ENCODE measurements at places on chromosomes 7 and 10.

DNA sequence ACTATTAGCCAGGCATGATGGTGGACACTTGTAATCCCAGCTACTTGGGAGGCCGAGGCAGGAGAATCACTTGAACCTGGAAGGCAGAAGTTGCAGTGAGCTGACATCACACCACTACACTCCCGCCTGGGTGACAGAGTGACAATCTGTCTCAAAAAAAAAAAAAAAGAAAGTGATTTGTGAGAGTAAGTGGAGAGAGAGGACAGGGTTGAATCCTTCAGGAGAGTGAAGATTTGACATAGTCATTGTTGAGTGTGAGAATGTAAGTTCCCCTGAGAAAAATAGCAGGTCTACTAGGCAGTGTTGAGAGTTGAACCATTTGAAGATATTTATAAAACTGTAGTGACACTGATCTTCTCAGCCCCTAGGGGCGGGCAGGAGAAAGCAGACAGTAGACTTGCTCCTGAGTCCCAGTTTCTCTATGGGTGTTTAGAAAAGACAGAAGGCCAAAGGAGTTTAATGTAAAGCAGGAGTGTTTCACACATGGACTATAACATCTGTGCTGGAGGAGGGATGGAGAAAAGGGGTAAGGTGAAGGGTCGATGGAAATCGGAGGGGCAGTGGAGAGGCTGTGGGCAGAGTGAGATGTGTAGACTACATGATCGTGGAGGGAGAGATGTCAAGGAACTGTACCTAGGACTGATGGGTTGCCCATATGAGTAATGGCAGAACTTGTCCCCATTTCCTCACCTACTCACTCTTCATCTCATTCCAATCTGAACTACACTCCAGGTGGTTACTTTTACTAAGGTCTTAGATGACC lies 13.7 kb upstream of the LAMB4 start:
- no peak for DNase-seq

DNA sequence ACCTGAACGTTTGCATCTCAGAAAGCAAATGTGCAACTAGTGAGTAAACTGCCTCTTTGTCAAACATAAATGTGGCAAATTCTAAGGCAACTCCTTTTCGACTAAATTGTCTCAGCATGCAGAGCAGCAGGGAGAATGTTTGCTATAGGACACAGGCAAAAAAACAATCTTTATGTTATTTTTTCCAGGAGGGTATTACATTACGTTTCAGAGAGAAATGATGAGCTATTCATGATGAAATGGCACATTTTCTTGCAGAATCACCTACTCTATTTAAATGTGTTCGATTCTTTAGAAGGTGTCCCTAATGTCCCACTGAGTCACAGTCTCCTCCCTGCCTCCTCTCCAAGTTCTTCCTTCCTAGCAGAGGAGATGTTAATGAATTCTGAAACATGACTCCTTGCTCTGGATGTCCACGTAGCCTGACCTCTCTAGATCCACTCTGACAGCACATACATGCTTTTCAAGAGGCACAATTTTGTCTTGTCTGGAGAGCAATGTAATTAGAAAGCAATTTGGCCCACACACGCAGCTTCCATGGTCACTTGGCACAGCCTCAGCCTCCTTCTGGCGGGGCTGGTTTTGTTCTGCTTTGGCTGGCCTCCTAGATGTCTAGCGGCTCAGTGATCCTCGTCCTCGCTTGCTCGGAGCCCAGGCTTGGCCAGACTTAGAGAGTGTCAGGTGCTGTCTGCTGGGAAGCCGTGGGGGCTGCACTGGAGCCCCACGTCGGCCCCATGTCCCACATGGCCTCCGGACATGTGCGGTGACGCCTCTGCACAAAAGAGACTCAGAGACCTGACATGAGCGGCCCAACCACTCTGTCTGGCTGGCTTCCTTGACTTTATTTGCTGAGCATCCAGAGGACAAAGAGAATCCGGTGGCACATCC lies 125.7 kb upstream of the ZNF438 start:
- DNase-seq: peak; percentile 73

DNA sequence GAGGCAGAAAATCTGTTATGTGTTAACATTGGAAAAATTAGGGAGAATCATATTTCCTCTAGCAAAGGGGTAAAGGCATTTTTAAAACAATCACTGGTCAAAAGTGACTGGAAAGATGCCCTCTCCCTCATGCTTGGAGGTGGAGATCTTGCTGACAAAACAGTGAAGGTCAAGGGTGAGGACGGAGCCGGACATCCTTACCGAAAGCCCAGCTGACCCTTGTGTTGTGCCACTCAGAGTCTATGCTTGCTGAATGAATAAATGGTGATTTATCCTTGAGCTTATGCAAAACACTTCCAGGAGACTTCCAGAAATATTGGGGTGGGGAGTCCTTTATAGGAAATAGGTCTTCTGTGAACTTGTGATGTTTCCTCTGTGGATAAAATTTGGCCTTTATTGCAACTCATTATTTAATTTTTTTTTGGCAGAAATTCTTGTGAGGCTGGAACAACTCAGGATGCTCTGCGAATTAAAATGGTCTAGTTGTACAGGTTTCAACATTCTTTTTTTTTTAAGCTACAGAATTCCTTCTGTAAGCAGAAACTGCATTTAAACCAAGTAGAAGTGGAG lies 28.3 kb upstream of the ELMO1 start:
- DNase-seq: no peak

- DNase-seq: no peak
Observed at GRCh38 chr7:44188480-44189225, 586 bp downstream of the GCK start.

GRCh38 chr10:3231951-3232730 lies 59.6 kb upstream of the PITRM1 start:
- peak; percentile 74 for DNase-seq

- no peak for DNase-seq
Observed at GRCh38 chr7:131546583-131547141, 9.8 kb downstream of the PODXL start.

GRCh38 chr7:113936982-113937381 lies 18.2 kb upstream of the PPP1R3A start:
- DNase-seq: no peak

GRCh38 chr7:92623544-92623943 lies 33.4 kb upstream of the FAM133B start:
- DNase-seq: no peak

DNA sequence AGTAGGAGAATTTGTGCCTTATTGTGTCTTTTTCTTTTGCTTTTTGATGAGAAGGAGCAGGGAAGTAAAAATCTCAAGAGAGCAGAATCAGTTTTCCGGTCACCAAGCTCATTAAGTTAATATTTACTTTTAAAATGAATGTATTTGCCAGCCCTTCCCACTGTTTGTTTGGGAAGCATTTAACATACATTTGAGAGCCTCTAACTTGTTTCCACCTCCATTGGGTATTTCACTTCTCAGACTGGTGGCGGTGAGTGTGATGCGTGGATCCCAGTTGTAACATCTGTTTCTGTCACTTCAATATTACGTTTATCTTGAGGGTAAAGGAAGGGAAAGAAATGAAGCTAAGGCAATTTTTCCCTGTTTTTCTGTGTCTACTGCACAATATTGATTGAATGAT lies 22.8 kb downstream of the CDK14 start:
- no peak for DNase-seq

GRCh38 chr10:93496322-93497041 lies at the start of gene CEP55:
Gene CEP55 (plus strand): TSS chr10:93496612. CDS start chr10:93500052, 3,440 bp downstream.
- DNase-seq: peak; percentile 93

DNA sequence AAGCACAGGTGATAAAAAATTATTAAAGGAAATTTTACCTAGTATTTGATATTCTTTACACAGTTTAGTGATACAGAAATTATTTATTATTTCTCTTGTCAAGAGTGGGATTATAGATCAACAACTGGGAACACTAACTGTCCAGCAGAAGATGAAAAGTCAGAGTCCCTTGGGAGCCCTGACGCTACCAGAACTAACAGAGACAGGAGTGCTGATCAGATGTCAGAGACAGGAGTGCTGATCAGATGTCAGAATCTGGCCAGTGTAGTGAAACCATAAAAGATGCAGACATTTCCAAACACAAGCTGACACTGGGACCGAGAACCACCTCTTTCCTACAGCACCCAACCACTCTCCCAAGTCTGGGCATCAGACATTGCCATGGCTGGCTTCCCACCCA lies 828.2 kb downstream of the TNS3 start:
- no peak for DNase-seq

GRCh38 chr10:62996925-62997324 lies 136.2 kb upstream of the NRBF2 start:
- DNase-seq: peak; percentile 8

DNA sequence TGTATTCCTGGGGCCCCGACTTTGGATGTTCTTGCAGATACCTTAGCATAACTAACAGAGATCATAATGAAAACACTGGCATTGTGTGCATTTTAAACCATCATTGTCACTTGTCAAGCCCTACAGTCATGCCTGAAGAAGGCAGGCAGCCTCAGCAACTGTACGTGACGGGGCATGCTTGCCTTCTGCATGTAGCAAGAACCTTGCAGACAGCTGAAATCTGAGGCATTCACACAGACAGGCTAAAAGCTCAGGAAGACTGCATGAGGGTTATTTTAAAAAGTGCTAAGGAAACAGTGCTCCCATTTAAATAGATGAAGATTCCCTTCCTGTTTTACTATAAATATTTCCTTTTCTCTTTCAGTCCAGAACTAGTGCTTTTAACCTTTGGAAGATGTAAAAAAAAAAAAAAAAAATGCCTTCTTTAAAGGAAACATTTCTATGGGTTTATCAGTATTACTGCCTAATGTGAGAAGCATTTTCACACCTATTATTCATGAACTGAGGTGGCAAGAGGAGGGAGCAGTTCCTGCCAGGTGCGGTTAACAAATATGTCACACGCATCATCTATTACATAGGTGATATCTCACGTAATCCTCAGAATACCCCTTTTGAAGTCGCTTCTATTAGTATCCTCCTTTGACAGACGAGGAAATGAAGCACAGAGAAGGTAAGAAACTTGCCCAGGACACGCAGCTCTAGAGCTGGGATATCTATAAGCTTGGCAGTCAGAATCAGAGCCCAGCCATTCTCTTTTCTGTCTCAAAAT lies 88.1 kb downstream of the PRKCQ start:
- DNase-seq: no peak

GRCh38 chr10:76543655-76544054 lies 1094.0 kb downstream of the KCNMA1 start:
- peak; percentile 48 for DNase-seq

GRCh38 chr10:78290131-78290750 lies 256.6 kb downstream of the RPS24 start:
- no peak for DNase-seq

- no peak for DNase-seq
Observed at GRCh38 chr7:68893411-68893810, 704.9 kb upstream of the AUTS2 start.

- DNase-seq: no peak
Observed at GRCh38 chr10:78656417-78657162, 412.2 kb upstream of the ZMIZ1 start.

DNA sequence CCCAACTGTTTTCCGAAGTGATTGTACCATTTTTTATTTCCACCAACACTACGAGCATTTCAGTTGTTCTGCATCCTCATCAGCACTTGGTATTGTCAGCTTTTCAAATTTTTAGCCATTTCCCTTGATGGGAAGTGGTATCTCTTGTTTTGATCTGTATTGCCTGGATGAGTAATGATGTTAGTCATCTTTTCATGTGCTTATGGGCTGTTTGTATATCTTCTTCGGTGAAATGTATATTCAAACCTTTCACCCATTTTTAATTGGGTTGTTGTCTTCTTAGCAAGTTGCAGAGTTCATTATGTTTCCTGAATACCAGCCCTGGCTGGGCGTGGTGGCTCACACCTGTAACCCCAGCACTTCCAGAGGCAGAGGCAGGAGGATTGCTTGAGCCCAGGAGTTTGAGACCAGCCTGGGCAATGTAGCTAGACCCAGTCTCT lies 22.1 kb downstream of the CLIP2 start:
- peak; percentile 34 for DNase-seq

GRCh38 chr7:128783143-128783861 lies 7.7 kb upstream of the OPN1SW start:
- DNase-seq: peak; percentile 90

GRCh38 chr7:137942484-137943115 lies 59.3 kb downstream of the CREB3L2 start:
- no peak for DNase-seq

- no peak for DNase-seq
Observed at GRCh38 chr10:28459453-28460144, 73.3 kb upstream of the WAC start.

DNA sequence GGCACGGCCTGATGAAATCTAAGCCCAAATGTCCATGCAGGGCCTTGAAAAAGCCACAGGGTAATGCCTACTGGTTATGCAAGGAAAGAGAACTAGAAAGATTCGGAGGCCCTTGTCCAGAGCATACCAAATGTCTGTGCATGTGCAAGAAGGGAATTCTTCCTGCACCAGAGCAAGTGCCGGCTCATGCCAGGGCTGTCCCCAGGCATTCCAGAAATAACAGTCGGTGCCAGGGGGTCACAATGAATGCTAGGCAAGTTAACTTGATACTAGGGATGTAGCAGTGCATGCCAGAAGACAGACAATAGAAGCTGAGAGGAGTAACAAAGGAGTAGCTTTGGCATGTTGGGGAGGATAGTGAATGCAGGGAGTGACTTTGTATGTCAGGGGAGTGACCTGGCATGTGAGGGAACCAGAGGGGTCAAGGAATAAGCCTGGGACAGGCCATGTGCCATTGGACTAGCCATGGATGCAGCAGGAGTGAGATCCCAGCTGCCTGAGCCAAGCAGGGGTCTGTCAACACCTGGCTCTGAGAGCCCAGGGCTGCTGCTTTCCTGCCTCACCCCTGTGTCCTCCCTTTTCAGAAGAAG lies 119.5 kb upstream of the UNC5B start:
- no peak for DNase-seq

- DNase-seq: no peak
Observed at GRCh38 chr10:42871823-42872222, 89.2 kb downstream of the BMS1 start.

DNA sequence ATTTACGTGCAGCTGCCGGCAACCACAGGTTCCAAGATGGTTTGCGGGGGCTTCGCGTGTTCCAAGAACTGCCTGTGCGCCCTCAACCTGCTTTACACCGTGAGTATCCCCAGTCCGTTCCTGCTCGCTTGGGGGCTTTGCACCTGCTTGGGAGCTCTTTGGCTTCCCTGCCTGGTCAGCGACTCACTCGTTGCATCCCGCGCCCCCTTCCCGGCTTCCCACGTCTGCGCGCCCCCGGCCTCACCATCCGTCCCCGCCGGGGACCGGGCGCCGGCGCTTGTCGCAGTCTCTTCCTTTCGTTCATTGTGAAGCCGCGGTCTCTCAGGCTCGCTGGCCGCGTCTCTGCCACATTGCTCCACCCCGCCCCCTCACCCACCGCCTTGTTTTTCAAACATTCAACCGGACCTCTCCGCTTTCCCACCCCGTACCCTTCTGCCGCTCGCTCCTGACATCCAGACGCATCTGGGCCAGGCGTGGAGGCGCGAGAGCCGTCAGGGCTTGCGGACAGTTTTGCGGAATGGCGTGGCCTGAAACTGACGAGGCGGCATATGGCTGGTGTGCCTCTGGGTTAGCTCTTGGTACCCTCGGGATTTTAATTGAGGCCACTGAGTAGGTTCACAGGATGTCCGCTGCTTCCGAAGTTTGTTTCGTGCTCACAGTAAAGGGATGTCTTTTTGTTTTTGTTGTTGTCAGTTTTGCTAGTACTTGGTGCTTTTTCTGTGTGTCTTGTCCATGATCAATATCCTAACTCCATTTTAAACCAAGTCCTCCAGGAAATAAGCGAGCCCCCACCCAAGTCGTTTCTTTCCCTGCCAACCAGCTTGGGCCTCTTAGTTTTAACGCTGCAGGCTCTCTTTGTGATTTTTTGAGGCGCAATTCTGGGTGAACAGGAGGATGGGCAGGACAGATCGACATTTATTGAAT lies 639 bp downstream of the TSPAN13 start:
- DNase-seq: peak; percentile 19

- DNase-seq: no peak
Observed at GRCh38 chr7:73582664-73583202, 4.4 kb upstream of the TBL2 start.

GRCh38 chr10:70595566-70596016 lies 7.0 kb downstream of the PRF1 start:
- no peak for DNase-seq
